Activated B cell treated with CpG ODN at 0.5 μM for 24 hours (primary cell): ENCODE measurements at places on chromosomes 6 and 20. TPM values are rescaled to one million over a fixed set of nuclear protein-coding genes. Genes with fewer than 3 reads are reported as not detected.

DNA sequence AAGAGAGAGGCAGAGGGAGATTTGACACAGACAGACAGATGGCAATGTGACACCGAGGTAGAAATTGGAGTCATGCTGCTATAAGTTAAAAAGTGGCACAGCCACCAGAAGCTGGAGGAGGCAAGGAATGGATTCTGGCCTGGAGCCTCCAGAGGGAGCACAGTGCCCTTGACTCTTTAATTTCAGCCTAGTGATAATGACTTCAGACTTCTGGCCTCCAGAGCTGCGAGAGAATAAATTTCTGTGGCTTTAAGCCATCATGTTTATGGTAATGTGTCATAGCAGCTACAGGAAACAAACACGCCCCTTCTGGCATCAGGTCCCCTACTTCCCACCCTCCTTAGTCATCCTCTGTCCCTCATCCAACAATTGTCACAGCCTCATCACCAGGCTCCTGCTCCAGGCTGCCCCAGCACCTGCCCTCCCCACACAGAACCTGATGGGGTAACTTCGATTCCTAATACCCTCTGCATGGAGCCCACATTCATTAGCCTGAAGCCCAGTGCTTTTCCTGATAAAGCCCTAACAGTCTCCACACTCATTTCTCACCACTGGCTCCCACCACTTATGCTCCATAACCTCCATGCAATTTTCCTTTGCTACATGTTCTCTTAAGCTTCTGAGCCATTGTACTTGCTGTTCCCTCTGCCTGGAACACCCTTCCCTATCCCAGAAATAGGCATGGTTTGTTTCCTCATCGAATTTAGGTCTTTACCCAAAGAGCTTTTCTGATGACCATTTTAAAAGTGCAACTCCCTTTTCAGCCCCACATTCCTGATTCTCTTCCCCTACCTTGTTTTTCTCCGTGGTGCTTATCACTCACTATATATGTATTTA, 69.7 kb upstream of the TOX2 start:
- no peak for DNase-seq

GRCh38 chr6:112235956-112236355, 18.4 kb downstream of the LAMA4 start:
- no peak for DNase-seq

- no peak for DNase-seq
Observed at GRCh38 chr6:90424580-90424979, 127.9 kb upstream of the BACH2 start.

UBD gene
- total RNA-seq, result not detected in 2 replicates
